ENCODE measurements at places on chromosomes 1 and 21.

DNA sequence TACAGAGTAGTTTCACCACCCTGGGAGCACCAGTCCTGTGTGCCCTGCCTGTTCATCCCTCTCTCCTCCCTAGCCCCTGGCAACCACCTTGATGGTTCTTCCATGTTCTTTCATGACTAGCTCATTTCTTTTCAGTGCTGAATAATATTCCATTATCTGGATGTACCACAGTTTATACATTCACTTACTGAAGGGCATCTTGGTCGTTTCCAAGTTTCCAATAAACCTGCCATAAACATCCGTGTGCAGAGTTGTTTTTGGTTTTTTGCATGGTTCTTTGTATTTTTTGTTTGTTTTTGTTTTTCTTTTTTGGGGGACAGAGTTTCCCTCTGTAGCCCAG, 13.9 kb downstream of the TIAM1 start:
- no peak for DNase-seq

DNA sequence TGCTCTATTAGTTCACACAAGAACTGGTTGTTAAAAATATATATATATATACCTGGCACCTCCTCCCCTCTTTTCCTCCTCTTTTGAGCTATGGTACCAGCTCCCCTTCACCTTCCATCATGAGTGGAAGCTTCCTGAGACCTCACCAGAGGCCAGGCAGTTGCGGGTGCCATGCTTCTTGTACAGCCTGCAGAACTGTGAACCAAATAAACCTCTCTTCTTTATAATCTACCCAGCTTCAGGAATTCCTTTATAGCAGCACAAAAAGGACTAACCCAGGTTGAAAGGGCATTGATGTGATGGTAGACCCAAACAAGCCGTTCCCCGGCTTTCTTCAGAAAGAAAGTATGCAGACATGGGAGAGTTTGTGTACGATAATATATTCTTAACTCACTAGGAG, 14.9 kb downstream of the RSPH1 start:
- DNase-seq: no peak

- DNase-seq: no peak
Measured at GRCh38 chr1:210299501-210299900, 29.2 kb upstream of the HHAT start.

GRCh38 chr1:197843401-197843800, 59.0 kb upstream of the C1orf53 start:
- DNase-seq: no peak

DNA sequence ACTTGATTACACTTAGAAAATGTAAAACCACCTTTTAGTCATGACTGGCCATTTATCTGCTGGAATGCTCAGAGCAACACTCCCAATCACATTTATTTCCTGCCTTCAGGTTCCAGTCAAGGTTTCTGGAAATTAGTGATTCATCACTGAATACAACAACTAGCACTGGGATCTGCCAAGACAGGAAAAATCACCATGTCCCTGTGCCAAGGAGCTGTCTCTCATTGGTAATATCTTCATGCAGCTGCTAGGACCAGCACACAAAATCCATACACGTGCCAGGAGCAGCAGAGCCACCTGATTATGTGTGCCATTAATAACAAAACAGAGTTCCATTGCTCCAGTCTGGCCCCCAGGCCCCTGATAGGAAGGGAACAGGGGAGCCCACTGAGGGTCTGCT, 194.6 kb downstream of the TNR start:
- no peak for DNase-seq

DNA sequence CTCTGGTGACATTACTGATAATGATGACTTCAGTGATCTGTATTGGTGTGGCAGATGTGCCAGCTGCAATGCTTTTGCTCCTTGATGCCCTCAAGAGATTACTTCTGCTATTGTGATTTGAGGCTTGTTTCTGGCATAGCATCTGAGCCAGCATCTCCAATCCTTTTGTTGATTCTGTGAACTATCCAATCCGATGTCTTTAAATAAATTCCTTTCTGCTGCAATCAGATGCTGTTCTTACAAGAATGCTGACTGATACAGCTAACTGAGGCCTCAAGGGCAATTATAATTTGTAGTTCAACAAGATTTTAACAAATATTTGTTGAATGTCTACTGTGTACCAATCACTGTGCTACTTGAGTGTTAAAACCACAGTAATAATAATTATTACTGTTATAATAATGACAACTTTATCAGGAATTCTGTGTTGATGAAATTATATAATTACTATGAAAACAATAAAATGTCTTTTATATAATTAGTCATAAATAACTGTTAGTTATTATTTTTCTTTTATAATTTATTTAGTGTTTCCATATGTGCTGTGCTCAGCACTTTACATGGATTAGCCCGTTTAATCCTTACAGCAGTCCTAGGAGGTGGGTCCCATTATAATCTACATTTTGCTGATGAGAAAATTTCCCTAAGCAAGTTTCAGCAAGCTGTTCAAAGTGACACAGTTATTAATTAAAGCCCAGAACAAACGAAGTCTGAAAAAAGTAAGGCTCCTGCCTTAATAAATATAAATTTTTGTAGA, 308.2 kb downstream of the BRINP3 start:
- no peak for DNase-seq

- no peak for DNase-seq
Measured at GRCh38 chr21:46369520-46370235, 45.7 kb downstream of the PCNT start.

DNA sequence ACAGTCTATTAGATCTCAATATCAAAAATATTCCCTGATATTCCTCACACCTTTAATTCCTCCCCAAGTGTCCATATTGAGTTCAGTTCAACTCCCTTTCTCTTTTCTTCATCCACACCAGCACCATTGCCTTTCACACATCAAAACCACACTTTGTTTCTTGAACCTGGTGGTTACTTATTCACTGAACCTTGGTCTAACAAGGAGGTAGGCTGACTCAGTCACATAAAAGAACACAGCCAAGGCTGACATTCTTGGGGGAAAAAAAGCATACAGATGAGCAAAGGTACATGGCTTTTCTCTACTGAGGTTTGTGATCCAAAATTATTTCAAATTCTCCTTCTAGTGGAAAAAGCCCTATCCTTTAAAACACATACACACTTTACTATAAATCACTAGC, 131.7 kb upstream of the USH2A start:
- DNase-seq: no peak

GRCh38 chr1:37147906-37148305, 113.6 kb upstream of the GRIK3 start:
- no peak for DNase-seq

GRCh38 chr1:50349242-50349565, 74.0 kb downstream of the DMRTA2 start:
- no peak for DNase-seq

- DNase-seq: no peak
Measured at GRCh38 chr1:96164053-96164452, 557.5 kb upstream of the PTBP2 start.

DNA sequence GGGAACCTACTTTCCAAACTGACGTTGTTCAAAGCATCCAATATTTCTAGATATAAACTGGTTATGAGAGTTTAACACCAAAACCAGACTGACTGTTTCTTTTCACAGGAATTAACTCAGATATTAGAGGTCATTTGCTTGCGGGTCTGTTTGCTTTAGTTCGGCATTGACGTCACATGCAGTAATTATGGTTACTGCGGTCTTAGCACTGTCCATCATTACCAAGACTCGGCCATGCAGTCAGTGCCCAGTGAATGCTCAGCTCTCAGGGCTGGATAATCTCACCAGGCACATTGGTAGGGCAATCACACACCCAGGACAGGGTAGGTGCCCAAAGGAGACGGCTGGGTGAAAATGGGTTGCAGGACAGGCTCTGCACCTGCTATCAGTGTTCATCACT, 9.9 kb upstream of the F3 start:
- no peak for DNase-seq

GRCh38 chr1:65840683-65841082, 48.0 kb downstream of the PDE4B start:
- DNase-seq: no peak

DNA sequence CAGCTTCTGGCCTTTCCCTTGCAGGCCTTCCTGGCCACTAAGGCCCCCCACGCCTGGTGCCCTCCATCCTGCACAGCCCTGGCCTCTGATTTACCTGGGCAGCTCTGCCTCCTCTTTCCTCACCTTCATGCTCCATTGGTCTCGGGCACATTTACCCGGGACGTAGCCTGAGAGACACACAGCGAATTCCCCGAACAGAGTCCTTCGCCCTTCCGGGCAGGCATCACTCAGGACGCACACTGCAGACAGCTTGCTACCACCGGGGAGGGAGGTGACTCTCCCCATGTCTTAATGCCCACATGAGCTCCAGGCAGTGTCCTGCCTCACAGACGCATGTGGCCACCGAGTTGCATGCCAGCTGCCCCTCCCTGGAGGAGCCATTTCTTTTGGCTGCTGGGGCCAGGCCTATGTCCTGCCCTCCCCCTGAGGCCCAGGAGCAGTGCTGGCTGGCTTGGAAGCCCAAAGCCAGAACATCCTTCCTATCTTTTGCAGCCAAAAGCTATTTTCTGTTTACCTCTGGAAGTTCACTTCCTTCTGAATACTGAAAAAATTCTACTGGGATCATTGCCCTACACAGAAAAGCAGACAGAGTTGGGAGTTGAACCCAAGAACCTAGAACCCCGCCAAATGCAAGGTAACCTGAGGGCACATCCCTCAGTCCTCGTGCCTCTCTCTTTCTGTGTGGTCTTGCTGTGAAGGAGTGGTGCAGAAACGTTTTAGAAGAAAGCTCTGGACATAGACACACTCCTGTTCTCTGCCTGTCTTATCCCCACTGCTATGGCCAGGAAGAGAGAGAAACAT, 209.5 kb downstream of the TOMM20 start:
- DNase-seq: no peak
